ENCODE measurements at places on chromosomes 12 and 14.

DNA sequence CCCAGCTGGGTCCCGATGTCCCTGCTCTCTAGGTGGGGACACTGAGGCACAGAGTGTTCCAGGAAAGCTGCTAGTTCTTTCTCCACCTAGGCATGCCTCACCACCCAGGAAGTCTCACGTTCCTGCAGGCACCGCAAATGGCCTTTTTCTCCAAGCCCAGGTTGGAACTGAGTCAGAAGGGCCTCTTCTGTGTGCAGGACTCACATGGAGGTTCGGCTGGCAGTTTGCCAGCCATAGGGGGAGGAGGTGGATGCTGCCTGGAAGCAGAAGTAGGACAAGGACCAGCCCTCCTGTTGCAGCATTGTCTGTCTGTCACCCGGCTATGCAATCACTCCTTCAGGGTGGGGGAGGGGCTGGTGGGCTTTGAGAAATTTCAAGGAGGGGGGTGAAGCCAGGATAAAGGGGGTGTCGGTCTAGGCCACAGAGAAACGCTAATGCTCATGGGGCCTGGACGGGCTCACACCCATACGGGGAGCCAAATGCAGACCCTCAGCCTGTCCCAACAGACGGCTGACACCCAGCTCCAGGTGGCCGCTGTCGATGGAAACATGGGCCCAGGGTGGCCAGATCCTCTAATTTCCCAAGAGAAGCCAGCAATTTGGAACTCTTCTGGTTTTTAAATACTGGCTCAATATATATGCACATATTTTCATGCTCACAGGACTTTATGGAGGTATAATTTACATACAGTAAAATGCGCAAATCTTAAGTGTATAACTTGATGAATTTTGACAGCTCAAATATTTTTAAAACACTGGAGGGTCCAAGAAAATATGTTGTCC is 120.5 kb downstream of the PHETA1 start:
- DNase-seq: no peak

GRCh38 chr12:110744601-110745264 is 2.0 kb upstream of the PPP1CC start:
- no peak for DNase-seq

DNA sequence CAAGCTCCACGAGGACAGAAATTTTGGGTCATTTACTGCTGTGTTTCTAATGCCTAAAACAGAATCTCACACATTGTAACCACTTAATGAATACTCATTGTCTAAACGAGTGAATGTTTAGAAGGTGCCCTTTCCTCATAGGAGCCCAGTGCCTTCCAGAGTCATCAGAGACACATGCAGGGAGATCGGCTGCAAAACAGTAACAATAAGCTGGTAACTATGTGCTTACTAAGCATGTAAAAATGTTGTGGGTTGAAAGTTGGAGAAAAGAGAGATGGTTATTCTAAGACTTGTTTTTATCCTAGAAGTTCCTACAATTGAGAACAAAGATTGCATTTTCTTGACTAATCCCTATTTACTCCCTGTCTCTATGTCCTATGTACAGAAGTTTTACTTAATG is 7.4 kb downstream of the TESPA1 start:
- DNase-seq: no peak

DNA sequence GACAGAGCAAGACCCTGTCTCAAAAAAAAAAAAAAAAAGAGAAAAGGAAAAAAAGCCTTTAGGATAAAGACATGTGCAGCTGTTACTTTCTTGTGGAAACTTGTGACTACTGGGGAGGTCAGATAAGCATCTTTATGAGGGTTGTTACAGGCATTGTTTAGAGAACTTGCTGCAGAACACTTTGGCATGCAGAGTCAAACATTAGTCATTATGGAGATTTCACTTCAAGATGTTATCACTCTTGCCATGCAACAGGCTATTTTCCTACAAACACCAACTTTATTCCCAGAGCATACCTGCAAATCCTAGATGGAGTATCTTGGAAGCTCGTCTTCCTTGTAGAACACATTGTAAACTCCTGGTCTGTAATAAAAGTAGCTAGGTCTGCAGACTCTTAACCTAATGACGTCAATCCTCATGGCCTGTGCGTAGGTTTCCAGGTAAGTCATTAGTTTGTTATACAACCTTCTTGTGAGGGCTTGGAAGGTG is 36.3 kb upstream of the WDR89 start:
- DNase-seq: no peak

Data from CD4-positive, alpha-beta T cell treated with Interleukin-21 for 1 hour (primary cell).